RWPE1 (cell line): ENCODE measurements at places on chromosomes 12 and 14.
A peak's percentile ranks its signal among the peaks of the same experiment; 100 is the strongest.

GRCh38 chr12:21710958-21711775 is 53.5 kb upstream of the LDHB start:
- no peak for DNase-seq

DNA sequence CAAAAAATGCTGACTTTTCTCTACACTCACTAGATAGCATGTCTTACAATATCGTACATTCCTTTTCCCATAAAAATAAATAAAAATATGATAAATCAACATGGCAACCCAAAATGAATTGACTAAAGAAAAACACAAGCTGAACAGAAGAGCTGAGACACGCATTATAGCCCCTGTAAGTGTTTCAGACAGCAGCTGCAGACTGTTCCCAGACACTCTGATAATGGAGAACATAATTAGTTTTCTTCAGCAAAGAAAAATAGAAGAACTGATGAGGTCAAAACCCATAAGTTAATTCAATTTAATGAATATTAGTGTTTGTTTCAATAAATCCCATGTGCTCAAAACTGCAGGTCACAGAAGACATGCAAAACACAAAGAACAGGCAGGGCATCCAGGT is 23.8 kb downstream of the ST8SIA1 start:
- no peak for DNase-seq

GRCh38 chr12:121279071-121279375 is 17.5 kb downstream of the CAMKK2 start:
- DNase-seq = no peak

- no peak for DNase-seq
These were observed 46.6 kb upstream of the WSCD2 start for GRCh38 chr12:108082485-108082884.

DNA sequence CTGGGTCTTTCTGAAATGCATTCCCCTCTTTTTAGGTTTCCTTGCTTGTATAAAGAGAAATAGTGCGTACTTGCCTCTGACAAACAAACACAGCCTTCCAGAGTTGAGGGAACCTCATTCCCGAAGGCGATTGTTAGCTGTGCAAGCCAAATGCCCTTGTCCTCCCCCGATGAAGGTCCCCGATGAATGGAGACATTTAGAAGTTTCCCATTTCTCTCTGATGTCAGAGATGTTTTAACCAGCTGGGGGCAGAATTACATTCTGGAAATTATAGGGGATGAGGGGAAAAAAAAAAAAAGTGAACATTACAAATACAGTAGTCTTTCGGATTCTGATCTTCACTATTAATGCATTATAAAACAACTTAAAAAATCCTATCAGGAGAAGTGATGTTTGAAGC is 366.8 kb downstream of the VRK1 start:
- DNase-seq = no peak

DNA sequence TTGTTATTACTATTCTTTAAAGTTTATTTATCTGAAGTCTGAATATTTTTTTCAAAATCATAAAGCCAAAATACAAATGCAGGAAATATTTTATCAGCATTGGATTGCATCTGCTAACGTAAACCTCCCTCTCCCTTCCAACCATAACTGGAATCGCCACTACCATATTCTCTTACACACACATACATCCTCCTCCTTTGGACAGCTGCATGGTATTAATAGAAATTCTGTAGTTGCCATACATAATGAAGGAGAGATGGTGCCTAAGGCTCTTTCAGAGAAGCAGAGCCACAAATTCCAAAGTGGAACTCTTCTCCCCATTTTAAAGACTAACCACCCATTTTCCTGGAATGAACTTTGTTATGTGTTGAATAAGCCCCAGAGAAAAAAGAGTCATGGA is 352.7 kb downstream of the MDGA2 start:
- no peak for DNase-seq

DNA sequence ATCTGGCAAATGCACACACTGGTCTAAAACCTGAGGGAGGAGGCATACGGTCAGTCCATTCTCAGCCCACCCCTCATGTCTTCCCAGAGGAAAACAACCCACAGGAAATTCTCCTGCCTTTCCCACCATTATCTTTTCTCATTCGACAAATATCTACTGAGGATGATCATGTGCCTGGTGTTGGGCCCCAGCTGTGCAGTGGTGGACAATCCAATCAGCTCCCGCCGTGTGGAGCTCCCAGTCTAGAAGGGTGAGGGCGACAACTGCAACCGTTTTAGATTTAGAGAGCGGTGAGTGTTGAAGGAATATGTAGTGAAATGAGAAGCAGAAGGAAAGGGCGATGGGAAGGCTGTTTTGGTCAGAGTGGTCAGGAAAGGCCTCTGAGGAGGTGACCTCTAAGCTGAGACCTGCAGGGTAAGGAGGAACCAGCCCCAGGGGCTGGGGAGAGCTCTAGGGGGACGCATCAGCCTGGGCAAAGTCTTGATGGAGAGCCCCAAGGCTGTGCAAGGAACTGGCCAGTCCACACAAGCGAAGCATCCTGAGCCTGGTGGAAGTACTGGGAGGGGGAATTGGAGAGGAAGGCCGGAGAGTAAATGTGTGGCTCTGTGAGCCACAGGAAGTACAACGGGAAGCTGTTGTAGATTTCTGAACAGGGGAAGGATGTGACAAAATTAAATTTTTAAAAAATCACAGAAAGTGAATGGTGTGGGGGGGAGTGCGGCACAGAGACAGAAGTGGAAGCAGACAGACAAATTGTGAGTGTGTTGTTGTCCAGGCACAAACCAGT is 192.8 kb downstream of the NTF3 start:
- no peak for DNase-seq

- peak; percentile 20 for DNase-seq
These were observed 723 bp downstream of the KIF21A start for GRCh38 chr12:39441963-39442830.

GRCh38 chr14:35401422-35402265 is 2.9 kb downstream of the NFKBIA start:
- DNase-seq = no peak

- no peak for DNase-seq
These were observed 216.5 kb upstream of the BTG1 start for GRCh38 chr12:92362126-92362525.

DNA sequence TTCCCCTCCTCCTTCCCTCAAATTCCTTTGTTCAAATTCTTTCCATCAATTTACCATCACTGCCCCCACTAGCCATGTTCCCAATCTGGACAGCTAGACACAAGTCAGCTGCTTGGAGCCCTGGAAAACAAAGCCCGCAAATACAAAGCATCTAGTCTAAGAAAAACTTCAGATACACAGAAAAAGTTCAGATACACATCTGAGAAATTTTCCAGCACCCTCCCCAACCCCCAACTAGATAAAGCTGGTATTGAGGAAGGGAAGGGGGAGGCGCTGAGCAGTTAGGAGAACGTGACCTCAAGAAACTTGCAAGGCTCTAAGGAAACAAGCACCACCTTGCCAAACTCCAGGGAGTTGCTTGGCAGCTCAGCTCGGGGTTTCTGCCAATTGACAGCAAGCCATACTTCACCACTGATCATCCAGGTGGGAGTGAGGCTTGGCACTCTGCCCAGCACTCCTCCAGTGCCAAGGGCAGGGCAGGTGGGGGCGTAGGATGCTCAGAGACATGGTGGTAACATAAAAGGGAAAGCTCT is 5.1 kb upstream of the CNIH1 start:
- DNase-seq = peak; percentile 50

GRCh38 chr14:33686856-33687255 is 264.0 kb downstream of the EGLN3 start:
- no peak for DNase-seq
